MCF 10A (cell line): ENCODE measurements at places on chromosomes 6 and 20.

GRCh38 chr6:154363821-154364220 lies 7.2 kb upstream of the IPCEF1 start:
- no peak for DNase-seq

DNA sequence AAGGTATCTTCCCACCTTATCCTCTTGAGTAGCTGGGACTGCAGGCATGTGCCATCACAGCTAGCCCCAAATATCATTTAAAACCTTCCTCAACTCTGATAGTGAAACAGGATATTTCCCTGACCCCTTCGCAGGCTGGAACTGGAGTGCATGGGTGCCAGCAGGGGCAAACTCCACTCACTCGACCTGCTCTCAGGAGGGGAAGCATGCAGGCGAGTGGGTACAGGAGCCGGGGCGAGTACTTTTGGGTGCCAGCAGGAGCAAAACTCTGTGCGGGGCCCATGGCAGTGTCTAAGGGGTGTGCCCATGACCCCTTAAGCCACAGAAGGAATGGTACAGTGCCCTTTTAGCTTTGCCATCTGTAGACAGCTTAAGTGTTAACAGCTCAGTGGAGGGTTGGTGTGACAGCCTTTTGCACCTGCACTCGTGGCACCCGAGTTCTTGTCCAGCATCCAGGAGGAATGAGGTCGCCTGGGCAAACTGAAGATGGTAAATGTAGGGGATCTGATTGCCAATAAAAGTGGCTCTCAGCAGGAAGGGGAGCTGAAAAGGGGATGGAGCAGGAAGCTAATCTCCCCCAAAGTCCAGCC lies 155.1 kb downstream of the CDK19 start:
- DNase-seq = no peak

DNA sequence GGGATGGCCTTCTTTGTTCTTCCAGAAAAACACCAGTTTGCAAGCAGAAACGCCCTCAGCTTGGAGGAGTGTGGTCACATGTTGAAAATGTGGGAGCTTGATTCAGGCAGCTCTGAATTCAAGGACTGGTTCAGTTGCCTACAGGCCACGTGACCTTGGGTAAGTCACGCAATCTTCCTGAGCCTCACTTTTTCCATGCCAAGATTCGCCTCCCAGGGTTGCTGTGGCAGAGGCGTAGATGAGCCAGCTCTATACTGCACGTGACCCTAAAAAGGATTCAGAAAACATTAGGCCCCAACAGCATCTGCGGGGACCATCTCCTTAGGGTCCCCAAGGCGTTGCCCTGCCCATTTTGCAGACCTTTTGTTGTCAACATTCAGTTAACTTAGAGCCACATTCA lies 112.0 kb upstream of the SNX9 start:
- DNase-seq = no peak

DNA sequence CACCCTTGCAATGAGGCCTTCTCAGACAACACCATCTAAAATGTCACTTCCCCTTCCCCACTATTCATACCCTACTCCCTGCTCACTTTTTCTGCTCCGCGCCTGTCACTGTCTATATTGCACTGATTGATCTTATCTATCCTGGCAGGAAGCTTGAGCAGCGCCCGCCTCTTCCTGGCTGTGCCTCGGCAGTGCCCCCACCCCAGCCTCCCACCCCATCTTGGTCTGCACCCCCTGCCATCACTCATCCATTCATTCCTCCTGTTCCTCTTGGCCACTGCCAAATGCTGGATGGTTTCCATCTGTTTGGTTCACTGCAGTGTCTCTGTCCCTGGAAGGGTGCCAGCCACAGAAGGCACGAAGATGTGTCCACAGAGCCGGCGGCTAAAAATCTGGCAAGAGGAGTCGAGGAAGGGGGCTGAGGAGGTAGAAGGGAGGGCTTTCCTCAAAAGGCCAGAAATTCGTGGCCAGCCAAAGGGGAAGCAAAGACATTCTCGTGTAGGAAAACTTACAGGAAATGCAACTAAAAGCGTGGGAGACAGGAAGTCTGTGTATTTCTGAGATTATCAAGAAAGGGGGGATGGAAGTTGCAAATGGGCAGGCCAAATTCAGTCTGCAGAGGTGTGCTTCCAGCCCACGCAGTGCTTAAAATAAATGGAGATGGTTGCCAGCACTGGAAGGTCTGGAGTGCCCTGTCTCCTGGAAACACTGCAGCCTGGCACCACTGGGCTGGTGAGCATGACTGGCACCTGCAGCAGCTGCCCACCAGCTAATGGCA lies 27.6 kb downstream of the SYNJ2 start:
- DNase-seq = peak; percentile 81

DNA sequence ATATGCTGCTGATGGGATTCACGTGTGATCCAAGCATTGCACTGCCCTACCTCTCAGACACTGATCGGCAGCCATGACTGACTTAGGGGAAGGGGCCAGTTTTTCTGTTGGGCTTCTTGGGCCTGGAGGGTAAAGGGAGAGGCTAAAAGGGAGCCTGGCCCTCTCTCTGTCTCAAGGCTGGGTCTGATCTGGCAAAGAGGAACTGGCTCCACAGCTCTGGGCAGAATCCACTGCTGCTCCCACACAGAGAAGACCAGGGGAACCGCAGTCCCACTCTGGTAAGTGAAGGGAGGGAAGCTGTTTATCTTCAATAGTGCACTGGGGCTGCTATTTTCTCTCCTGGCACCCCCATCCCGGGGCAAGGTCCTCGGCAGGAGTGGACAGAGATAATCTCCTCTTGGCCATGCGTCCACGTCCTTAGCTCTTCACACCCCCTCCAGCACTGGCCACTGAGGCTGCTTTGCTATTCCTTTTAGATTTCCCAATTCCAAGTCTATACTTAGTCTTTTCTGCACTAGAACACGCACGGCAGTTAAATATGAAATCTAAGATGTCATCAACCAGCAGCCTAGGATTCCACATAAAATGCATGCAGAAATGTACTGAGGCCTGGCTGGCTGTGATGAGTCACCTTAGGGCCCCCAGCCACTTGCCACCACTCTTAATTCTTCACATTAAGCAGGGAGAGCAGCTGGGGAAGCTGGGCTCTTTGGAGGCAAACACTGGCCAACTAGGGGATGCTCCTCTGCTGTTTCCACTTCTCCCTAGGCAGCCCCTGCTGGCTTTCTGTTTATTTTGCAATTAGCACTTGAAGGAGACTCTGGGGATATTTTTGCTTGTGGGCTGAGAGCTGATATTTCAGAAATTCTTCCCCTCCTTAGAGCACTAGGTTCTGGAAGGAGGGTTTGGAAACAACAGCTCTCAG lies 87.8 kb upstream of the ARMC2 start:
- no peak for DNase-seq

DNA sequence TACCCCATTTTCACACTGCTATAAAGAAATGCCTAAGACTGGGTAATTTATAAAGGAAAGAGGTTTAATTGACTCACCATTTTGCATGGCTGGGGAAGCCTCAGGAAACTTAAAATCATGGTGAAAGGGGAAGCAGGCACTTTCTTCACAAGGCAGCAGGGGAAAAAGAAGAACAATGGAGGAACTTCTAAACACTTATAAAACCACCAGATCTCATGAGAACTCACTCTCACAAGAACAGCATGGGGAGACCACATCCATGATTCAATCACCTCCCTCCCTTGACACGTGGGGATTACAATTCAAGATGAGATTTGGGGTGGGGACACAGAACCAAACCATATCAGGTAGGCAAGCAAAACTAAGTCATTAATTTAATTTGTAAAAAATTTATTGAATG lies 343.2 kb downstream of the FRK start:
- no peak for DNase-seq

GRCh38 chr6:4803343-4803744 lies 27.1 kb downstream of the CDYL start:
- no peak for DNase-seq

DNA sequence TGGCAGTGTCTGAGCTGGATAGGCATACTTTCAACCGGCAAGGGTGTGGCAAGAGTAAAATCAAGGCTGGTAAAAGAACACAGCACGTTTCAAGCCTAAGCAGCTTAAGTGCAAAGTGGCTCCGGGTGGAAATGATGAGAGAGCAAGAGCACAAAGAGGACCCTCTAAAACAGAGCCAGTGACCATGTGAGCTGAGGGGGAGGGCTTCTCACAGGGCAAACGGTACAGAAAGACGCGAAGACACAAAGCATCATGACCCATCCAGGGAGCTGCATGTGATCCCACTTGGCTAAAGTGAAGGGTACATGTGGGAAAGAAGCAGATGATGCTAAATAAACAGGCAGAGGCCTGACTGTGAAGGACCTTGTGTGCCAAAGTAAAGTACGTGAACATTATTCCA lies 25.7 kb downstream of the FKBP5 start:
- no peak for DNase-seq

DNA sequence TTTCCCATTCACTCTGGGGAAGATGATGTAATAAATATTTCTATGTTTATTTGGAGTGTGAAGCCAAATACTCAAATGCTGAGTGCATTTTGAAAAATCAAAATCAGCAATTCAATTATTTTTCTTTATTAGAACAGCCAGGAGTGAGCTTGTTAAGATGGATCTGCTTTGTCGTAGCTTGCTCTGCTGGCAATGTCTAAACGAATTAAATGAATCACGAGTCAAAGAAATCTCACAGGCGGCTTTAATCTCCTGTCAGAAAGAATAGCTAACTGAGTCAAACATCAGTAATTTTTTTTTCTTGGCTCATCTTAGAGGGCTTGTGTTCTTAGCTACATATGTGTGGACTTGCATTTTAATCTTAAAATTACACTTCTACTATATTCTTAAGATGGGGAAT lies 100.2 kb upstream of the HMGN3 start:
- no peak for DNase-seq

- DNase-seq = no peak
Observed at GRCh38 chr20:23315099-23315498, 35.5 kb upstream of the NXT1 start.

DNA sequence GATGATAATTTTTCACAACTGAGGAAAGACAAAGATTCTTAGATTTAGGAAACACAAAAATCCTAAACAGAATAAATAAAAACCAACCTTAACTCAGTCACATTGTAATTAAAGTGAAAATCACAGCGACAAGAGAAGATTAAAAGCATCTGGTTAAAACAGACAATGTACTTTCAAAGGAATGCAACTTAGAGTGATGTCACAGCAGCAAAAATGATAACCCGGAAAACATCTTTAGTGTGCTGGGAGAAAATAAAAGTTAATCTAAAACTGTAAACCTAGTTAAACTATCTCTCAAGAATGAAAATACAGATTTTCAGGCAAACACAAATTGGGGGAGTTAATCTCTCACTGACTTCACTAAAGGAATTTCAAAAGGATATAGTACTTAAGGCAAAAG lies 76.8 kb upstream of the OGFRL1 start:
- DNase-seq = no peak

DNA sequence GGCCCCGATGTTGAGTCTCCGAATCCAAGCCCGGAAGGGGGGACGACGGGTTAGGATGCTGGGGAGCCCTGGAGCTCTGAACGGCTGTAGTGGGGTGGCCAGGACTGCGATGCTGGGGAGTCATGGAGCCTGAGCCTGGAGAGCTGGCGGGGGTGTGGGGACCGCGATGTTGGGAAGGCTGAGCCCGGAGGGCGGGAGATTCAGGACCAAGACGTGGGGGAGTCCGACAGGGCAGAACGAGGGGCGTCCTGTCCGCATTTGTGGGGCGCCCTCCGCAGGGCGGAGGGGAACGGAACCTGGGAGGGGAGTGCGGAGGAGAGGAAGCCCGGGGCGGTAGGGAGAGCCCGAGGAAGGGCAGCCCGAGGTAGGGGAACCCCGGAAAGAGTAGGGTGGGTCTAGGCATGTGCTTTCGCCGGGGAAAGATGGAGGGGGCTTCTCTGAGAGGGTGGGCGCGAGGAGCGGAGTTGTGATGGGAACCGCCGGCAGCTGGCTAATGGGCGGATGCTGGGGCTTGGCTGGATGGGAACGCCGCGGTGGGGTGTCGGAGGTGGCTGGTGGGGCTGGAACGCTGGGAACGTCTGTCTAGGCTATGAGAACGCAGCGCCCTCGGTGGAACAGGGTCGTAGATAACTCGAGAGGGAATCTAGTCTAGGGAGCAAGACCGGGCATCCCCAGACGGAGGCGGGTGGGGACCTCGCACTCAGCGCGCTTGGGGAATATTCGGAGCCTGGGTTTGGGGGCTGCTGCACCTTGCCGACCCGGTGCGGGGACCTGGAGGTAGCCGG lies 684 bp downstream of the PAQR8 start:
- peak; percentile 21 for DNase-seq

- DNase-seq = no peak
Observed at GRCh38 chr20:54405540-54405939, 69.9 kb upstream of the DOK5 start.

DNA sequence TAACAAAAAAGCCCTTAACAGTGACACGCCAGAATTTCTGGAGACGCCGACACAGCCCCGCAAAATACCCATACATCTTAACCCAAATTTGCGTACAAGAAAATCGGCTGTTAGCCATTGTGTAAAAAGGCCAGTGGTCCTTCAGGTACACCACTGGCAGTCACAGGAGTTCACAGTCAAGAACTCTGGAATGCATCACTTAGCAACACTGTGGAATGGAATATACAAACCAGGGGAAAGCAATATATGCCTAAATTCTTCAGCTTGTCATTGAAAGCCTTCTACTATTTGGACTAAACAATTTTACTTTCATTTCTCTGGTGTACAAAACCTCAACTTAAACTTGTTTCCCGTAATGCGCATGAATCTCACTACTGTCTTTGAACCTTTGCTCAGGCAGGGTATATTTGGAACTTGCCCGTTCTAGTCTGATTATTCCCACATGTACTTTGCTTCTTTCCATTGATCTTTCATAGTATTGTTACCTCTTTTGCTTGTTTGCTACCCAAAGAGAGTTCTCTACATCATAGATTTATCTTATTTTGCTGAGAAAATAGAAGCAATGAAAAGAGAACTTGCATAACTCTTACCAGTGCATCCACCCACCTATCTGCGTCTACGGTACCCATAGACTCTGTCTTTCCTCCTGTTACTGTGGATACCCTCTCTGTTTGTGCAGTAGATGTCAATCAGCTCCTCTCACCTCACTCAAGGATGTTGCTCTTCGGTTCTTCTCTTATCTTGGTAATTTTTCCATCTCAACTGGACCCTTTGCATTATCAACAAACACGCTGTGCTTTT lies at the start of gene ARMH2:
TSS of gene ARMH2 (minus strand) at position 178 of the 801 bp plus-strand sequence. CDS start at position 118, 60 bp downstream.
- DNase-seq = no peak

GRCh38 chr6:88814909-88815308 lies 148.5 kb downstream of the RNGTT start:
- DNase-seq = peak; percentile 14
